Chondrocyte (in vitro differentiated cells): ENCODE measurements at places on chromosomes 3 and 15.

GRCh38 chr3:105322570-105323273 lies 44.0 kb upstream of the ALCAM start:
- no peak for DNase-seq

DNA sequence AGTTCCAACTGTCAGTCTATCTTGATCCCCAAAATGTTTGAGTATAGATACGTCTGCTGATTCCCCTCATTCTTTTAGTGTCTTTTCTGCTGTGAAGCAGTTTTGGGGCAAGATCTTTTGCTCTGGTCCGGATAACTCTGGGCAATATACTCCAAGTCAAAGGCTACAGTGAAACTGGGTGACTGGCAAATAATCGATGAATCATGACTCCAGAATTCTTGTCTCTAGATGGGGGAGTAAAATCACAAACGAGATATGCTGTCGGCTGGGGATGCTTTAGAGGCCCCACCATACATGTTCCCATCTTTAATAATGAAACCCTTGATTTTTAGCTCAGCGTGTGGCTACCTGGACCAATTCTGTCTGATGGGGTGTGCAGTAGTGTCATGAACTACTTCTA lies 76.5 kb downstream of the KLF13 start:
- no peak for DNase-seq

DNA sequence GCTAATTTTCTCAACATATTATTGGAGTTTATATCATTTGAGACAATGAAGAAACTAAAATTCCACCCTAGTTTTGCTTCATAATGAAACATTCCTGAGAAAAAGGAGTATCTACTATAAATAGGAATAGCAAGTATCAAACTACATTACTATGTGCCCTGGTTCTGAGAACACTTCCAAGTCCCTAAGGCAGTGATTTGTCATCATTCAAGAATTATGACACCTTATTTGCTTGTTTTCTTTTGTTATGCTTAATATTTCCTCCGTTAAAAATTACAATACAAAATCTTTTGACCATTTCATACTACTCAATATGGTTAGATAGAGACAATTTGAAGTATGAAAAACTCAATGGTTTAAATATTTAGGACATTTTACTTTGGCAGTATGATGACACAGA lies 707.8 kb upstream of the GOLIM4 start:
- DNase-seq: no peak

DNA sequence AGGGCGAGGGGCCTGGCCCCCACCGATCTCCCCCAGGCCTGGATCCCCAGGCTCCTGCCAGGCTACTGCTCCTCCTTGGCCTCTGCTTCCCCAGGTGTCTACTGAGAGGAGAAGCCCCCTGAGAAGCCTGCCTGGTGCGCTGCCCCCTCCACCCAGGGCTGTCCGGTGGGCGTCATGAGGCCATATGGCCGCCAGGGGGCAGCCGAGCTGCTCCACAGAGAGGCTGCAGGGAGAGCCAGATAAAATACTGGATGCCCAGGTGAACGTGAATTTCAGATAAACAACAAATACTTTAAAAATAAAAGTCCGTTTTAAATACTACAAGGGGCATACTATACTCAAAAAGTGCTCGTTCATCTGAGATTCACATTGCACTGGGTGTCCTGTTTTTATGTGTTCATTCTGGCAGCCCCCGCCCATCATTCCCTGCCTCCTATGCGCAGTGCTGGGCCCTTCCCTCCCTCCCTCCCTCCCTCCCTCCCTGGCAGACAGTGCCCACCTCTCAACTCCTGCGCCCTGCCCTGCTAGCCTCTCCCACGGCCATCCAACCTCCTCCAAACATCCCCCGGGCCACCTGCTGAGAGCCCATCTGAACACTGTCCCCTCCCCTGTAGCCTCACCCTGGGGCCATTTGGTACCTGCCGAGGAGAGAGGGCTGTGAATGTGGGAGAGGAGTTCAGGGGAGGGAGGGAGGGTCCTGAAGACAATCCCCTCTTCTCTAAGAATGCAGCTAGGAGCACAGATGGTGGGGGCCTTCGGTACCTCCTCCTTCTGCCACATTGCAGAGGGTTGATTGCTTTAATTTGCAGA lies 29.6 kb downstream of the PSTPIP1 start:
- peak; percentile 59 for DNase-seq

- no peak for DNase-seq
These were observed 4.3 kb downstream of the DAZL start for GRCh38 chr3:16600780-16601536.

GRCh38 chr3:40994611-40995010 lies 204.7 kb upstream of the CTNNB1 start:
- no peak for DNase-seq

- DNase-seq: peak; percentile 63
These were observed 3.7 kb downstream of the PAK6 start for GRCh38 chr15:40242601-40243000.

GRCh38 chr3:156782921-156783320 lies 43.2 kb upstream of the LEKR1 start:
- no peak for DNase-seq

DNA sequence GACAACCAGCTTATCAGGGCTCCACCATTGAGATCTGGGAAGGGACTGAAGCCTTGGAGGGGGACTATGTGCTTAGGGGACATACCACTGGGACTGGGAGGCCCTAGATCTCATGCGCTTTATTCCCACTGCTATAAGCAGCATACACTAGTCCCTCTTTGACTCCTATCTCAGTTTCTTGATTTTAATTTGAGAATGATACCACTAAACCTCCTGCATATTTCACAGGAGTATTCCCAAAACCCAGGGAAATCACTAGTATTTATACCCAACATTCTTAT lies 29.2 kb downstream of the SLC24A1 start:
- DNase-seq: no peak

DNA sequence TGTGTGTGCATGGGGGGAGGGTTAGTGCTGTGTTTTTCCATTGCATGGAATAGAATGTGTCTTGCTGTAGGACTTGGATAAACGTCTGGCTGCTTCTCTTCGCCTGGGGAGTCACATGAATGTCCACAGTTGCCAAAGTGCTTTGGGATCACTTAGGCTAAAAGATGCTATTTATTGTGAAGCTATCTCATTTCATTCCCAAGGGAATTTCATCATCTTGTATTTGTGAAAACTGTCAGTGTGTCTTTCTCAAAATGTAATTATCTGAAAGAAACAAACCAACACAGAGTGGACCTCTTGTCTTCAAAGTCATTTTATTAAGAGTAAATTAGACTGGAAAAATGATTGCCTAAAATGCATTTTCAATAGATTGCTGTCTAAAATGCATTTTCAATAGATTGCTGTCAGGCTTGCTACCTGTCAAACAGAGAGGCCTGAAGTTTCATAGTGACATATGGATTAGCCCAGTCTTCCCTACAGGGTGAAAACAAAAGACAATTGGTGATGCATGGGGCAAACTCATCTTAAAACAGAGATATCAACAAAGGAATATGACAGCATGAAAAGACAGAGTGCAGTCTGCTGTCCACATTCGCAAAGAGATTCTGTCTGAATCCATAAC lies 117.1 kb upstream of the GOLIM4 start:
- no peak for DNase-seq

- DNase-seq: no peak
These were observed 62.6 kb downstream of the OSBPL10 start for GRCh38 chr3:31918179-31919150.

GRCh38 chr3:142652826-142653292 lies 56.7 kb downstream of the PLS1 start:
- DNase-seq: no peak

DNA sequence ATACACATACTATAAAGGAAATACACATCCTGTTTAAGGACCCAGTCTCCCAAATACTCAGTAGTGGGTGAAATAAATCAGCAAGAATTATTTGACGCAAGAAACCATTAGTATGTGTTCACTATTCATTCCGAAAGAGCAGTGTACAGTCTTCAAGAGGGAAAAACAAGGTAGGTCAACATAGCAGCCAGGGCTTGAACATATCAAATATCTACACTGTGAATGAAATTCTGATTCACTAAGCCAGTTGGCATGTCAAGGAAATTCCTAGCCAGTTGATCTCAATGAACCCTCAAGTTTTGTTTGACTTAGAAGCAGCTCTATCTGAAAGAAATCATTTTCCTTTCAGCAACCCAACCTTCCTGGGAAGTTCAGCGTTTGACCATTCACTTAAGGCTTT lies 99.0 kb downstream of the CNTN3 start:
- no peak for DNase-seq

DNA sequence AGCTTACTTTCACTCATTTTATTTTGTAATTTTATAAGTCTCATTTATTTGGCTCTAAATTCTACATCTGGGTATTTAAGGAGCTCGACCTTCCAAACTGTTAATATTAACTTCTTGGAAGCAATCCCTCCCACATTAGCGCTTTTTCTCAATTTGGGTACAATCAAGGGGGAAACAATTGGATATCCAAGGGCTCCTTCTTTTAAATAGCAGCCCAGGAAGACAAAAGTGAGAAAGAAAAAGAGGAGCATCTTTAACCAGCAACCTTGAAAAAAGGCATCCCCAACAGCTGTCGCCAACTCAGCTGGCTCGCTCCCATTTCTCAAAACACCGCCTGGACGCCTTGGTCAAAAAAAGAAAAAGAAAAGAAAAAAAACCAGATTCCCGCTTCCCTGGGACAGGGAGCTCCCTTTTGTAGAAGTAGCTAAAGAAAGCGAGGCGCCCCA lies 873 bp downstream of the C3orf70 start:
- no peak for DNase-seq

- DNase-seq: no peak
These were observed 1.0 kb upstream of the DLL4 start for GRCh38 chr15:40927873-40928806.

- no peak for DNase-seq
These were observed 92.9 kb downstream of the NCEH1 start for GRCh38 chr3:172617976-172618375.

- no peak for DNase-seq
These were observed 420 bp downstream of the SLC27A2 start for GRCh38 chr15:50182219-50183013.

DNA sequence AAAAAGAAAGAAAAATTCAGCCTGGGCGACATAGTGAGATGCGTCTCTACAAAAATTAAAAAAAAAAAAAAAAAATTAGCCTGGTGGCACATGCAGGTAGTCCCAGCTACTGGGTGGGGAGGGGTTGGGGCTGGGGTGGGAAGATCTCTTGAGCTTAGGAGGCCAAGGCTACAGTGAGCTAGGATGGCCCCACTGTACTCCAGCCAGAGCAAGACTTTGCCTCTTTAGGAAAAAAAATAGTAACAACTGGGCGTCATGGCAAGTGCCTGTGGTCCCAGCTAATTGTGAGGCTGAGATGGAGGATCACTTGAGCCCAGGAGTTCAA lies 23.9 kb upstream of the PPP4R2 start:
- no peak for DNase-seq

GRCh38 chr3:141738891-141739363 lies 829 bp downstream of the RNF7 start:
- no peak for DNase-seq

DNA sequence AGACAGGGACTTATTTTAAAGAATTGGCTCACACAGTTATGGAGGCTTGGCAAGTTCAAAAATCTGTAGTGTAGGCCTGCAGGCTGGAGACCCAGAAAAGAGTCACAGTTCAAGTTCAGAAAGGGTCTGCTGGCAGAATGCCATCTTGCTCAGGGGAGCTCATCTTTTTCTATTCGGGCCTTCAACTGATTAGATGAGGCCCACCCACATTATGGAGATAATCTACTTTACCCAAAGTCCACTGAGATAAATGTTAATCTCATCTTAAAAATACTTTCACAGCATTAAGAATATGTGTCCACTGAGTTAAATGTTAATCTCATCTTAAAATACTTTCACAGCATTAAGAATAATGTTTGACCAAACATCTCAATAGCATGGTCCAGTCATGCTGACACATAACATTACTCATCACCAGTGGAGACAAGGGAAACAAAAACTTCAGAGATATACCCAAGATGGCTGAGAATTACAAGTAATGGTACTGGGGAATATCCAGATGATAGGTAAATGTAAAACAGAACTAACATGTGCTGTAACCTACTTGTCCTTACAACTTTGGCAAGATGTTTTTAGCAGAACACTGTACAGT lies 74.3 kb upstream of the STAC start:
- no peak for DNase-seq

DNA sequence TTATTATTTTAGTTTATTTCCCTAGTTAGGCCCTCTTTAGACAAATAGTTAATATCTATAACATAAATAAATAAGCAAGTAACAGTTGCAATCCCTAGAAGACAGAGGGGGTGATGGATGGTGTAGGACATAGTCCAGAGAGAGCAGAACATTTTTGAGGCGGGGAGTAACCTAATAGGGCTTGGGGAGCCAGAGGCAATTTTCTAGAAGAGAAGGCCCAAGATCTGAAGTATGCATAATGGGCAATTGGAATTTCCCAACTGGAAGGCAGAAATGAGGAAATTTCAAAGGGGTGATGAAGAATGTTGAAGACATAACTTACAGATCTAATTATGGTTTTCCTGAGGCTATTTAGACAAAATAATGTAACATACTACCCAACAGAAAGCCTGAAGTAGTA lies 525.7 kb downstream of the TUSC7 start:
- DNase-seq: no peak

GRCh38 chr15:40342416-40343320 lies 1.9 kb upstream of the CCDC9B start:
- no peak for DNase-seq

- no peak for DNase-seq
These were observed 16.3 kb upstream of the JMJD7 start for GRCh38 chr15:41811432-41812195.

- no peak for DNase-seq
These were observed 93.3 kb upstream of the TRIM42 start for GRCh38 chr3:140584549-140584948.

GRCh38 chr15:48893311-48893710 lies 15.4 kb downstream of the EID1 start:
- no peak for DNase-seq

- DNase-seq: no peak
These were observed 45.9 kb upstream of the LMCD1 start for GRCh38 chr3:8455526-8456411.

- DNase-seq: no peak
These were observed 30.0 kb upstream of the SLC6A1 start for GRCh38 chr3:10962481-10963036.

GRCh38 chr3:188711881-188712247 lies 459.9 kb upstream of the TPRG1 start:
- DNase-seq: no peak

DNA sequence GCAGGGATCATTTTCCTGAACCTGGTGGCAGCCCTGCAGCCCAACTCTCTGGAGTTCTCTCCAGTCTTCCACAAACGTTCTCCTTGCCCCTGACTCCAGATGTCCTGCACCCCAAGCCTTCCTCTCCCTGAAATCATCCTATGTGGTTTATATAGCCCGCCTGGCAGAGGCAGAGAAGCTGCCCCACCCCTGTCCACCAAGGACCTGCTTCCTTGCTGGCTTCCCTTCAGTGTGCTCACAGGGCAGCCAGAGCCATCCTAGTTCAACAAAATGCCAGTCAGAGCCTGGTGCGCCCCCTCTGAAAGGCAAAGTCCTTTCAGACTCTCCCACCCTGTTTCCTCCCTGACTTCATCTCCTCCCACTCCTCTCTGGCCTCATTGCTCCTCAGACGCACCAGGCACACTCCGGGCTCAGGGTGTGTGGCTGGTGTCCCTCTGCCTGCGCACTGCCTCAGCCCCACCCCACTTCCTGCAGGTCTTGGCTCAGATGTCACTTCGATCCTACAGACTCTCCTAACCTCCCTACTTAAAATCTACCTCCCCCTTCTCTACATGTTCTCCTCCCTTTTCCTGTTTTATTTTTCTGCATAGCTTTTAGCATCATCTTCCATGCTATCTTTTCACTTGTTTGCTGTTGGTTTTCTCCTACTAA lies 5.9 kb downstream of the KBTBD13 start:
- DNase-seq: no peak

- no peak for DNase-seq
These were observed 64.4 kb downstream of the GAP43 start for GRCh38 chr3:115687721-115688120.

- no peak for DNase-seq
These were observed 289.1 kb downstream of the GAP43 start for GRCh38 chr3:115912372-115912771.
